ENCODE measurements at places on chromosomes 1 and 21. TPM values are rescaled to one million over a fixed set of nuclear protein-coding genes. Genes with fewer than 3 reads are reported as not detected.

RNU1-2 gene
- under 0.01 TPM for total RNA-seq

EPHA8 gene
- total RNA-seq: not detected

SAMD13 gene
- 0.42 TPM for total RNA-seq

POTED gene
- total RNA-seq: not detected

FCRL1 gene
- not detected for total RNA-seq

ADAM30 gene
- 0.05 TPM for total RNA-seq

AMIGO1 gene
- 1.0 TPM for total RNA-seq

C1orf74 gene
- total RNA-seq: 2.4 TPM

HSD3B1 gene
- not detected for total RNA-seq

RXFP4 gene
- total RNA-seq: 0.30 TPM

DCST2 gene
- not detected for total RNA-seq

ITLN1 gene
- total RNA-seq: not detected

TNFRSF14 gene
- total RNA-seq: 4.8 TPM

A3GALT2 gene
- total RNA-seq: not detected

TCHHL1 gene
- total RNA-seq: not detected

TARBP1 gene
- total RNA-seq: 28.8 TPM

KCNH1 gene
- 0.14 TPM for total RNA-seq

HUNK gene
- total RNA-seq: not detected

DENND2D gene
- total RNA-seq: 3.9 TPM

KISS1 gene
- total RNA-seq: not detected

DCDC2B gene
- total RNA-seq: not detected

TSPEAR gene
- not detected for total RNA-seq

DMRTA2 gene
- 0.05 TPM for total RNA-seq

KIF2C gene
- total RNA-seq: 19.1 TPM

GJA8 gene
- total RNA-seq: not detected

AADACL3 gene
- total RNA-seq: not detected

ANP32E gene
- 19.0 TPM for total RNA-seq

LRRIQ3 gene
- total RNA-seq: 0.14 TPM

OR14K1 gene
- total RNA-seq: not detected

SLC45A3 gene
- total RNA-seq: 4.8 TPM

GNG4 gene
- 0.83 TPM for total RNA-seq

FCAMR gene
- total RNA-seq: not detected

BTG2 gene
- total RNA-seq: 17.5 TPM

CDCA8 gene
- total RNA-seq: 0.30 TPM

PCBP3 gene
- 0.05 TPM for total RNA-seq

IL19 gene
- total RNA-seq: not detected

MR1 gene
- 14.9 TPM for total RNA-seq

C1orf87 gene
- not detected for total RNA-seq

HHIPL2 gene
- total RNA-seq: not detected

MANEAL gene
- 0.30 TPM for total RNA-seq

FMO5 gene
- 0.32 TPM for total RNA-seq

ATPAF1 gene
- 51.4 TPM for total RNA-seq

DMBX1 gene
- total RNA-seq: not detected

CD1E gene
- not detected for total RNA-seq

FNDC5 gene
- 0.37 TPM for total RNA-seq

CFAP410 gene
- 6.9 TPM for total RNA-seq

C4BPA gene
- not detected for total RNA-seq

TSPAN1 gene
- total RNA-seq: not detected

UBL4B gene
- not detected for total RNA-seq

REN gene
- total RNA-seq: not detected

ZNF593OS gene
- total RNA-seq: not detected

SPATA45 gene
- not detected for total RNA-seq

TAS1R1 gene
- not detected for total RNA-seq

All from smooth muscle cell of the umbilical artery (primary cell).